ENCODE measurements at places on chromosomes 1 and 21.

GRCh38 chr21:15774590-15774989 lies 44.8 kb downstream of the USP25 start:
- DNase-seq = no peak

GRCh38 chr1:246184503-246184902 lies 322.6 kb downstream of the SMYD3 start:
- no peak for DNase-seq

DNA sequence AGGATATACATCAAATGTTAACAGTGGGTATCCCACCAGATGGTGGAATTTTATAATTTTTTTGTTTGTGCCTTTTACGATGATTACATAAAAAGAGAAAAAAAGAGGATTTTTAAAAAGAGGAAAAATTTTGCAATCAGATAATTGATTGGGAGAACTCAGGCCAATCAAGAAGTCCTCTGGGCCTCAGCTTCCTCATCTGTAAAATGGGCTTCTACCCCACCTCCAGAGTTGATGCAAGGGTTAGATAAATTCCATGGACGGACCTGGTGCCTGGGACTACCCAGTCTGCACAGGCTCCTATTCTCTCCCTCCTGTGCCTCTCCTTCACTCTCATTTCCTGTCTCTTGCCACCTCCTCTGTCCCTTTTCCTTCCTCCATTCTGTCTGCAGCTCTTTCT lies 88.9 kb downstream of the TRABD2B start:
- DNase-seq = no peak

DNA sequence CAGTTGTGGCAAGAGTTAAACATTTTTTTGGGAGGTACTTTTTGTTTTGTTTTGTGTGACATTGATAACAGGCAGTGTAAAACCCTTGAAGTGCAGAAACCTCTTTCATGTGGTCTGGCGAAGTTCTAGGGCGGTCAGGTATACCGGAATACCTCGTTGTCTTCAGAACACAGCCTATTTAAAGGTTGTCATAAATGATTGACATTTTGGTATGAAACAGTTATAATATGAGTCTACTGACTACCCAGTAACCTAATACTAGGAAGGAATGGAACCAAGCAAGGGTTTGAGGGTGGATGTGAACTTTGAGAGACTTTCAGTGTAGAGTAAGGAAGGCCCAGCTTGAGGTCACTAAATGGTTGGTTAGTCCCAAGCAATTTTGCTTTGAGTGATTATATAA lies 40.5 kb downstream of the PATJ start:
- DNase-seq = no peak

DNA sequence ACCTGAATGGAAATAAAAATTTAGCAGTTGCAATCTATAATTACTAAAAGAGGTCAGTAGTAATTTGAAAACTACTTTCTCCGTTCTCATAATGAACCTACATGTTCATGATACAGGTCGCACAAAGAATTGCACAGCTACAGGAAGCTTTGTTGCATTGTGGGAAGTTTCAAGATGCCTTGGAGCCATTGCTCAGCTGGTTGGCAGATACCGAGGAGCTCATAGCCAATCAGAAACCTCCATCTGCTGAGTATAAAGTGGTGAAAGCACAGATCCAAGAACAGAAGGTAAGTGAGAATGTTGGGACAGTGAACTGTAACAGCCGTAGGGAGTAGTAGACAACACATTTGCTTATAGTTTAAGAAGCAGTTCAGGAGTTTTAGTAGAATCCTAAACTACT lies 68.8 kb upstream of the BMP8A start:
- DNase-seq = no peak

DNA sequence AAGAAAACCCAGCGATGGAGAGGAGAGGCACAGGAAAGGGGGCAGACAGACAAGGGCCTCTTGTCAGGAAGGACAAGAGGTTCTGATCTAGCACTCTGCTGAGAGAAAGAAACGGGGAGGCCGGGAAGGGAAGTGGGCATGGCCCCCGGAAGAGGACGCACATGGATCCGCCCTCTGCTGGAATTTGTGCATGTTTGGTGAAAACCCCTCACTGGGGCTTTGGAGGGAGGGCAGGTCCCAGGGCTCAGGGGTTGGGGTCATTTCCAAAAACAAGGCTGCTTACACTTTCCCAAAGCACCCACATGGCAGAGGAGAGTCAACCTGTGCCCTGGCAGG lies 32.4 kb upstream of the ECE1 start:
- DNase-seq = no peak

DNA sequence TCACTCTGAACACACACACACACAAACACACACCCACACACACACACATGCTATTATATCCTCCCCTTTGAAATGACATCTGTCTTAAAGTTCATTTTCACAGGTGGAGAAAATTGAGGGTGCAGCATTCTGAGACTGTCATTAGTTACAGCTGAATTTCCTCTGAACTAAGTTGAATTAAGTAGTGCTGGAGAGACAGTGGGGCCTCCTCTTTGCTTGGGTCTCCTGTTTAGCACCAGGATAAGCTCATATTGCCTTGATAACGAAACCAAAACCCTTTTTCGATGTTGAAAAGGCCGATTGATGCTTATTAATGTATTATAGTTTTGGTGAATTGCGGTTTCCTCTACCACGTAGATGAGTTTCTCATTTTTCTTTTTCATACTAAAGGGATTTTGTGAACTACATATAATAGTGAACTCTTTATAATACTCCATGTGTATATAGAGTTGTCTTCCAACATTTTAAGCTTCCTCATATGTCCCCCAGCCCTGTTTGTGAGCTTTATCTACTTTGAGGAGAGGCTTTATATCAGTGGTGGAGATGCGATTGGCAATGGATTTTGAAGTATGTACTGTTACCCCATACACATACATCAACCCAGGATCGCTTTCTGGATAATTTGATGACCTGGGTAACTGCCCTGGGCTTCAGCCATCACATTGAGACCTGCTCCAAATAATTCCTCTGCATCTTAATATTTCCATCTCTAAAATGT lies 17.4 kb downstream of the DYNLT5 start:
- no peak for DNase-seq

DNA sequence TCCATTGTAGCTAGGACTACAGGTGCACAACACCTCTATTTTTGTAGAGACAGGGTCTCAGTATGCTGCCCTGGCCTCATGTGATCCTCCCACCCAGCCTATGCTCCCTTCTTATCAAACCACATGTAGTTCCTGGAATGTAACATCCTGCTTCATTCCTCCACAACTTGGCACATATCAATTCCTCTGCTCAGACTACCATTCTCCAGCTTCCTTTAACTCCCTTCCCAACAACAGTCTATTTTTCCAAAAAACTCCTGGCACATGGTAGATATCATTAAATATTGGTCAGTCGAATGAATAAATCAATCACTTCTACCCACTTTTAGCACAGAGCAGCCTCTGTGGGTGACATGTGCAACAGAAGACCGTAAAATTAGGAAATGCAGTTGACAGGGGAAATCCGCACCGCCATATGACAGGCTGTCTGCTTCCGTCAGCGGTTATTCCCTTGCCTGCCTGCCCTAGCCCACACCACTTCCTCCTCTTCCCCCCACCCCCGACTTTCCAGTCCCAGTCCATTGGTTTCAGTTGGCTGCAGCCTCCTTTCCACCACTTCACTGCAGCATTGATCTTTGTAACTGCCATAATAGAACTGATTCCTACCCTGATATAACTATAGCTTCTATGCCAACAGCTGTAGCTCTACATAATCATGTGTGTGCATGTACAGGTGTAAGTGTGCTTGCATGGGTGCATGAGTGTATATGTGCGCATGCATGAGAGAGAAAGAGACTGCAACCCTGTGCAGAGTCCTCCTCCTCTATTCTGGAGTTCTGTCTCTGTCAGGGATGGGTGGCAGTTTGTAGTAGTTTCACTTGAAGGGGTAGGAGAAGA lies 6.8 kb upstream of the AKR1A1 start:
- DNase-seq = no peak

GRCh38 chr1:51916587-51917405 lies 38.3 kb upstream of the NRDC start:
- DNase-seq = no peak

DNA sequence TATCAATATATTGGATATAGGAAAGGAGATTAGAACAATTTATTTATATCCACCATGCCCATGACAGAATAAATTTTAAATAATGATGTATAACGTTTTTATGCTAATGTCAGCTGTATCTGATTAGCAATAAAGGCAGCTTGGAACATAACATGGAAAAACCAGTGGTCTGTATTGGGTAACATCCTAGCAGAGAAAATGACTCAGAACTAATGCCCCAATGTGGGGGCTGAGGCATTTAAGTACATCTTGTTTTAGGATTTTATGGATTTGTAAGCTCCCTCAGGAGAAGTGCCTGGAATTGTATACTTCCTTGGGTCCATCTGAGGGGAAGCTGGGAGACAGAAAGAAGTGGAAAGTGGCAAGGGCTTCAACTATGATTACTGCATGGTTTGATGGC lies 82.3 kb downstream of the HMCN1 start:
- no peak for DNase-seq

DNA sequence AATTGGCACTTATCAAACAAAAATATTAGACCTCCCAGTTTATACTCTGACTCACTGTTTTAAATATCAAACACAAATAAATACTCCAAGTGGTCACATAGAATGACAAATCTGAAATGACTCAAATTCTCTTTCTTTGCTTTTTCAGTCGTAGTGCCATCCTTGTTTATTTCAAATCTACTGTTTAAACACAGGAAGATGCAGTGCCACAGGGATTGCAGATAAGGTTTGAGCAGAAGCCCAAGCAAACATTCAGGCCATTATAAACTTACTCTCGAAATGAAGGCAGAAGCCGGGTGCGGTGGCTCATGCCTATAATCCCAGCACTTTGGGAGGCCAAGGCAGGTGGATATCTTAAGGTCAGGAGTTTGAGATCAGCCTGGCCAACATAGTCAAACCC lies 255.4 kb upstream of the PLXNA2 start:
- DNase-seq = no peak

GRCh38 chr1:198967566-198967965 lies 328.7 kb downstream of the PTPRC start:
- DNase-seq = no peak

GRCh38 chr1:46456411-46456963 lies 33.1 kb upstream of the DMBX1 start:
- no peak for DNase-seq

DNA sequence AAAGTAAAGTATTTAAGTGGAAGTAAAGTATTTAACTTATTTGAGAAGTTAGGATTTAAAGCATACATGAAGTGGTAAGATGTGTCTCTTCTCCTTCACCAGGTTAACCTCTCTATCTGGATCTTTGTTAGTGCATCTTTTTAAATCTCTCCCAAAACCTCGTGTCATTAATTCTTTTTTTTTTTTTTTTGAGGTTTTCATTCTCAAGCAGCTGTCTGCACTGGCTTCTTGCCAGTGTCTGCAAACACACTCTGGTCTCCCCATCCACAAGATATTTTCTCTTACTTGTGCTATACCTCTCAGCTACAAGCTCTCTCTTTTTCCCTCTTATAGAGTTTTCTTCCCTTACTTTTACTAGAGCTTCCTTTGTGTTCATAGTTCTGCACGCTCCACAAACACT lies 49.0 kb downstream of the CLDN17 start:
- no peak for DNase-seq

DNA sequence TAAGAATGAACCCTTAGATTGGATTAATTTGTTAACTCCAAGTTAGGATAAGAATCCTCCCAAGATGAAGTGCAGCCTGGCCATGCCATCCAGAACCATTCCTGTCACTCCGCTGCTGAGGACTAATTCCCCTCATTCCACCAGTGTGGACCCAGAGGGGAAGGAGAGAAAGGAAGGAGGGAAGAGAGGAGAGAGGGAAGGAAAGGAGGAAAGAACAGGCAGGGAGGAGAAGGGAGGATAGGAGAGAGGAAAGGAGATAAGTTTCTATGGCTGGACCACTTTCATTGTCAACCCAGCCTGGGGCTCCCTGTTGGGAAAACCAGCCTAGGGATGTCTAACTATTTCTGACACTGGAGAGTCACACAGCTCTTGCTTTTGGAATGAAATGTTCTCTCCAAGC lies 4.7 kb downstream of the MRAP start:
- DNase-seq = no peak

DNA sequence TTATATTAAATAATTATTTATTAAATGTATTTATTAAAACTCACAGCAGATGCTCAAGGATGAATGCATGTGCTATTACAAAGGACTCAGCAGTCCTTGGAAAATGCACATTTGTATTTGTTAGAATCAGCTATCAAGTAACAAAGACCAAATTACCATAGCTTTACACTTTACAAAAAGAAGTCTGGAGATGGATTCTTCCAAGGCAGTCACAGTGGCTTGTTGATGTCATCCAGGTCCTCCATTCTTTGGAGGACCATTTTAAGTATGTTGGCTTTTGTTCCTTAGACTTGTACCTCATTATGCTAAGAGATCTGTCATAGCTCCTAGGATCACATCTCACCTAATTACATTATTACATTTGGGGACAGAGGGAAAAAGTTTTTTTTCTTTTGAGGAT lies 63.4 kb downstream of the NTMT2 start:
- no peak for DNase-seq

GRCh38 chr1:14936815-14937214 lies 216.7 kb upstream of the TMEM51 start:
- DNase-seq = no peak

All from brain pericyte (primary cell).